ENCODE measurements at places on chromosomes 3 and 15.

- DNase-seq: peak; percentile 10
Observed at GRCh38 chr3:9732740-9733115, 1.2 kb downstream of the BRPF1 start.

DNA sequence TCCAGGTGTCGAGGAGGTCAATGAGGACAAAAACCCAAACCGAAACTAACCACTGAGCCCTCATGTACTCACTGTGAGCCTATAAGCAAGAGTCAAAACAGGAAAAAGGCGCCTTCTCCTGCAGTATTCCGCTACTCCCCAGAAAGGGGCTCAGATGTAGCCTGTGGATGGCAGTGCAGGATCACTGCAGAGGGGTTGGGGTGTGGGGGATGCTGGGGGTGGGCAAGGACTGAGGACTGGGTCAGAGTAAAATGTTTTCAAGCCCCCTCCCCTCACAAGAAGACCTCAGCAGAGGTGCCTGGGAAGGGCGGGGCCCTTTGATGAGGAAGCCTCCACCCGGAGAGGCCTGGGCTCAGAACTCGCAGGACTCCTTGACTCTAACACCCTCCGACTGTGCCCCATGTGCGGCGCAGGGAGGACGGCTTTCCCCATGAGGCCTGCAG is 170.1 kb downstream of the OSBPL10 start:
- DNase-seq: no peak

- DNase-seq: no peak
Observed at GRCh38 chr3:65746848-65747247, 291.9 kb downstream of the MAGI1 start.

GRCh38 chr3:57151021-57151449 is 14.1 kb downstream of the IL17RD start:
- peak; percentile 20 for DNase-seq

DNA sequence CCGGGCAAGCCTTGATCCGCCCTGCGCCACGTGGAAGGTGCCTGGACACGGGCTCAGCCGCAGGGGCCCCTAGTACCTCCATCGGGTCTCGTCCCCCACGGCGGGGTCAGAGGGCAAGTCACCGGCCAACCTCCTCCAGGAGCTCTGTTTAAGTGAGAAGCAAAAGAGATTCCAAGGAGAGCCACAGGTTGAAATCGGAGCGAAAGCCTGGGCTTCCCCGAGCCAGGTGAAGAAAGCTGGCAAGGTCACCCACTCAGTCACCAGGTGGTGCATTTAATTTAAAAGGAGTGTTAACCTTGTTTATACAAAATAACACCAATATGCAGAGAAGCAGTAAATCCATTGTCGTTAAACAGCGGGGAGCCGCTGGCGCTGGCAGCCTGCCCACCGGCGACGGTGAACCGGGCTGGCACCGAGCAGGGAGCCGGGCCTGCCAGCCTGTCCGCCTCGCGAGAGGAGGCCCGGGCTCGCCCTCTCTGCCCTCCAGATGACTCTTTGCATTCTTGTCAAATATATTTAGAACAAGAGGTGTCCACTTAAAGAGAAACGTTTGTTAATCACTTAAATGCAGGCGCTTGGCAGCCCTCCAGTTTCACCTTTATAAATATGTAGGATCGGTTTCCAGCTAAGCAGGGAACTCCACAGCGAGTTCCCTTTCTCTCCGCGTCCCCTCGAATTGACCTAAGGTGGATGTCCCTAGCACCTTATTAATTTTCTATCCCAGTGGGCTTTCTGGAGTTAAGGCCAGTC is 277.3 kb upstream of the NR2F2 start:
- no peak for DNase-seq

- DNase-seq: peak; percentile 33
Observed at GRCh38 chr3:52704611-52705437, 767 bp downstream of the GLT8D1 start.

- DNase-seq: no peak
Observed at GRCh38 chr3:188754267-188754666, 417.5 kb upstream of the TPRG1 start.

DNA sequence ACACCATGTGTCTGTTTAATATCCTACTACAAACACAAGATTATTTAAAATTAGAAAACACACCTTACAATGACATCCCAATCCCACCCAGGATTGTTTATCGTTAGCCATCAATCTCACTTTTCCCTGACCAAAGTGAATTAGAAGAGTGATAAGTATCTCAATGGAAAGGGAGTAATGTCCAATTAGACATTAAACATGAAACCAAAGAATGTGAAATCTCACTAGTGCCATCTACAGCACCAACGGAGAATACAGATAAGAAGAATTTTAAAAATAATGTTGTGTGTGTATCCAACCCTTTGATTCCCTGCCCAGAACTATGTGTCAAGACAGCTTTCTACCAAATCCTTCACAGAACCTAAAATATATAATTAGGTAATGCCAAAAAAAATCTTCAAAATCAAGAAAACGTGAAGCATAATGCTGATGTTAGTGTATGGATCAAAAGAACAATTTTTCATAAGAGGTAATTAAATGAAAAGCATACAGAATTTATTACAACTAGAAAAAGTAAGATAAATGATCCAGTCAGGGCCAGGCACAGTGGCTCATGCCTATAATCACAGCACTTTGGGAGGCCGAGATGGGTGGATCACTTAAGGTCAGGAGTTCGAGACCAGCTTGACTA is 64.2 kb downstream of the SCAPER start:
- peak; percentile 64 for DNase-seq

DNA sequence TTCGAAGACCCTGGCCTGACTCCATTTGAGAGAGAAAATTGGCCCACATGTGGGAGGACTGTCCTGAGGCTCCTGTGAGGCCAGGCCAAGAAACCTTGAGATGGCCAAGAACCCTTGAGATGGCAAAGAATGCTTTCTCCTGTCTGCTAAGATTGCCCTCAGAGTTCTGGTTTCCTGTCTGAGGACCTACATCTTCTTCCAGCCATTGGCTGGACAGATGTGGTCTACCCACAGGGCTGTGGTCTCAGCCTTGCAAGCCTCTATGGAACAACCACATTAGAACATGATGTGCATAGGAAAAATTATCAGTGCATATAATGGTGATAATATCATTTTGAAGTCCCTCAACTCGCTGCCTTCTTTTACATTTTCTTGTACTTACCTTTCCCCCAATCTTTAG is 10.8 kb upstream of the RASA2 start:
- no peak for DNase-seq

GRCh38 chr3:54008099-54008498 is 114.3 kb upstream of the CACNA2D3 start:
- no peak for DNase-seq

GRCh38 chr3:180575571-180575970 is 26.4 kb upstream of the TTC14 start:
- DNase-seq: no peak

DNA sequence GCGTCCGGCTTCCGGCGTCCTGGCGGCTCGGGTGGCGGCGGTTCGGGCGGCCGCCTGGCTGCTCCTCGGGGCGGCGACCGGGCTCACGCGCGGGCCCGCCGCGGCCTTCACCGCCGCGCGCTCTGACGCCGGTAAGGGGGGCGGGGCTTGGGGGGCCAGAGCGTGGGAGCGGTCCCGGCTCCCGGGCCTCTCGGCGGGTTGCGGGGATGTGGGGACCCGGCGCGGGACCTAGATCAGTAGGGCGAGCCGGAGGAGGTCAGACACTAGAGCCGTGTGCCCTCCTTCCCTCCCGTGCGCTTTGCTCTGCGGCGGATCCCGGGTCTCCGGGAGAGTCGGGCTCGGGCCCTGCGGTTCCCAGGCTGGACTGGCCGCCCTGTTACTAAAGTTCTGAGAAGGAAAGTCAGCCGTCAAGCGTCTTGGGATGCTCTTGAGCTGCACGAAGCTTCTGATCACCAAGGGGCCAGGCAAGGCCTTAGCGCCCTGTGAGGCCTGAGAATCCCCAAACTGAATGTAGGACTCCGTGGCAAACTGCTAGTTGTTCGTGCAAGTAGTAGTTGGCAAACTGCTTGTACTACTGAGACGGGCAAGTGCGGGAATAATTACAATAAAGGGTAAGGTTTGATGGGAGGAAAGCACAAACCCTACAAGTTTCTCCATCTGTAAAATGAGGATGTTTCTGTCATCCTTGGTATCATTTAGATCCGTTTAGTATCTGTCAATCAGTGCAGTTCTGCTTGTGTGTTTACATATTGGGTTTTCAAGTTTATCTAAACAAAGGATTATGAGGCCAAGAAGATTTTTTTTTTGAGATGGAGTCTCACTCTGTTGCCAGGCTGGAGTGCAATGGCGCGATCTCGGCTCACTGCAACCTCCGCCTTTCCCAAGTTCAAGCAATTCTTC is 587 bp downstream of the PIGX start:
- DNase-seq: peak; percentile 57

- DNase-seq: no peak
Observed at GRCh38 chr3:196835086-196835485, 32.6 kb upstream of the SENP5 start.

All from IMR-90 (cell line).